ENCODE measurements at places on chromosomes 16 and 17.

GRCh38 chr17:36703860-36704266 is 102.5 kb downstream of the MRM1 start:
- DNase-seq: no peak

GRCh38 chr16:2531371-2531695 is at the start of gene CEMP1:
Gene CEMP1, minus strand, starts transcription at chr16:2531408. Its CDS starts 335 bp downstream, at chr16:2531073.
- DNase-seq: no peak

DNA sequence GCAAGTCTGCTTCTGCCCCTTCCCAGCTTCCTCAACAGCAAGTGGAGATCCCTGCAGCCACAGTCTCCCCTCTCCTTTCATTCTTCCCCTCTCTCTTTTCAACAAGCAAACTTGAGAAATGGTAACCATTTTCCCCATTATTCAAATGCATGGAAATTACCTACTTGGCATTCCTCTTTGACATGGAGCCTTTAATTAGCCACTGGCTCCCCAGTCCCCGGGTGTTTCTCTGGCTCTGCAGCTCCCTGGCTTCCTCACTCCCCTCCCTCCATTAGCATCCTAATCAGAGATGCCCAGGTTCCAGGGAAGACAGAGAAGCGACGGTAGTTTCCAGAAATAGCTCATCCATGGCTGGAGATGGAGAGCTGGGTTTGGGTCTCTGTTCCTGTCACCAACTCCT is 116.0 kb downstream of the CCT6B start:
- DNase-seq: no peak

DNA sequence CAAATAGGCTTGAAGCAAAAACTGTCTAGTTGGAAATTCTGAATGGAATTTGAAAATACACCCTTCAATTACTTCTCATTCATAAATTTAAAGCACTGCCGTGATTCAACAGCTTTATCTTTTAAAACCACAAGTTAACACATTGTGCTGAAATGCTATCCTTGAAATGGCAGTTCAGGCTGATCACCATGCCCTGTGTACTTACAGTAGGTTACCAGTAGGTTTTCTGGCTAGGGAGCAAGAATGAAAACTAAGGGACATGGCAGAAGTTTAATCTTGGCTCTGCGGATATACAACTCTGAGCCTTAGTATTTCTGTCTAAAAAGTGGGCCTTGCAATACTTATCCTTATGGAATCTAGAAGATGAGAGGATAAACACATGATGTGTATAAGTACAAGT is 28.0 kb downstream of the NXPH3 start:
- no peak for DNase-seq

- no peak for DNase-seq
Measured at GRCh38 chr16:86477642-86478041, 32.7 kb upstream of the FOXF1 start.
